Natural killer cell treated with Interleukin-12 subunit alpha and Interleukin-12 subunit beta and Interleukin-15 and Interleukin-18, amount 100 ng/mL, for 72 hours (primary cell): ENCODE measurements at places on chromosomes 12 and 14.

- DNase-seq, result peak; percentile 73
Measured at GRCh38 chr14:75147423-75148071, 20.7 kb upstream of the NEK9 start.

DNA sequence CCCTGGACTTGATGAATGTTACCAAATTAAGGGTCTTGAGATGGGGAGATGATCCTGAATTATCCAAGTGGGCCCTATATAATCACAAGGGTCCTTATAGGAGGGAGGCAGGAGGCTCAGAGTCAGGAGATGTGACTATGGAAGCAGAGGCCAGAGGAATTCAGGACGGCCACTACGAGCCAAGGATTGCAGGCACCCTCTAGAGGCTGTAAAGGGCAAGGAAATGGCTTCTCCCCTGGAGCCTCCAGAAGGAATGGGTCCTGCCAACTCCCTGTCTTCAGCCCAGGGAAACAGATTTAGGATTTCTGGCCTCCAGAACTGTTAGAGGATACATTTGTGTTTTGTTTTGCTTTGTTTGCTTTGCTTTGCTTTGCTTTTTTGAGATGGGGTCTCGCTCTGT lies 8.8 kb downstream of the BDKRB1 start:
- DNase-seq, result no peak

DNA sequence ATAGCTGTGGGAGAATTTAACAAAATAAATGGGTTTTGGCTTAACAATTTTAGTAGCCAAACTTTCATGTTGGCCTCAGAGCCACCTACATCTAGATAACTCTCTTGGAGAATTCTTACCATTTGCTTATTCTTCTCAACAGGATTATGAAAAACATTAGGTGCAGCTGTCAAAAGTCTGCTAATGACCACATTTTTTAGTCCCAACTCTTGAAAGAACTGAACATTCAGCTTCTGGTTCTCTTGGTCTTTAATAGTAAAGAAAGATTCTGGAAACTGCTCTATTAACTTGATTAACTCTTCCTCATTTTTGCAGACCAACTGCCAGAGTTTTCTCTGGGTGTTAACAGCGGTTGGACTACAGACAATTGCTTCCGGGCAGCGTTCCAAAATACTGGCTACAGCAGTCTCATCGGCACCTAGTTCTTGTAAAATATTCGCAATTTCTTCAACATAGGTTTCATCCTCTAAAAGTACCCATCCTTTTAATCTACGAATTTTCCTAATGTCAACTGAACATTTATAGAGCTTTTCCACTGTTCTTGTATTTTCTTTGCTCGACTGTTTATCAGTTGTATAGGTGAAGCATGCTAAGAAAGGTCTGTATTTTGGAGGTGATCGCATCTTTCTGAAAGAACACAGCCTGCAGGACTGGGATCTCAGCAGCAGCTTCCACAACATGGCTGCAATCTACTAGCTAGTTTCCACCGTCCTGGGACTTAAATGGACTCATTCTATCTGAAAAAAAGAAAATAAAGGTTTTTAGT lies 8.7 kb downstream of the MTERF2 start:
- DNase-seq, result no peak

DNA sequence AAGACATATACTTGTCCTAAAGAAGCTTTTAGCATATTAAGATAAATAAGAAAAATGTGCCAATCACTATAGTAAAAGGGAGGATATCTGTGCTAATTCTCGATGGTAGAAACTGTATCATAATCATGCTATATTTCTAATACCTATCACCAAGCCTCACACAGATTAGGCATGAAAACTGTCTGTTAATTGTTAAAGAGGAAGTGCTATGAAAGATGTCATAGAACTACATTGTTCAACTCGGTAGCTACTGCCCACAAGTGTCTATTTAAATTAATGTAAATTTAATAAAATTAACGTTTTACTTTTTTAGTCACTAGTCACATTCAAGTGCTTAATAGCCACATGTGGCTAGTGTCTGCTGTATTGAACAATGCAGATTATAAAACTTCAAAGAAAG lies 77.5 kb upstream of the KICS2 start:
- no peak for DNase-seq

DNA sequence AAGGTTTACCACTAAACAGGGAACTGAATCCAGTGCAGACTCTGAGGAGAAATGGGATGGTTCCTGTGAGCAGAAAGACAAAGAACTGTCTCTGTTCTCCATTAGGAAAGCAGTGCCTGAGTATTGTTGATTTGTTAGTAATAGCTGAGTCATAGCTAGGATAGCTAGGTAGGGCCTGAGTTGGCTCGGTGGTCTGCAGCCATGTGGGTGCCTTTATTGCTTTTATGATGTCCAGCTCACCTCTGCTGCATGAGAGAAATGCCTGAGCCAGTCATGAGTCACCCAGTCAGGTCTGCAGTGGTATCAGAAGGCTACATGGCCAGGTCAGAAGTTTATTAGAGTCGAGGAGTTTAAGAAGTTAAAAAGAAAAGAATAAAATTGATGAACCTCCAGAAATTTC lies 24.2 kb downstream of the TRHDE start:
- DNase-seq, result no peak

- peak; percentile 82 for DNase-seq
Measured at GRCh38 chr12:54579696-54580333, 8.6 kb downstream of the PPP1R1A start.
